ENCODE measurements at places on chromosomes 1 and 21. TPM values are rescaled to one million over a fixed set of nuclear protein-coding genes. Genes with fewer than 3 reads are reported as not detected.

PTGER3 gene
- under 0.01 TPM for total RNA-seq

DNA sequence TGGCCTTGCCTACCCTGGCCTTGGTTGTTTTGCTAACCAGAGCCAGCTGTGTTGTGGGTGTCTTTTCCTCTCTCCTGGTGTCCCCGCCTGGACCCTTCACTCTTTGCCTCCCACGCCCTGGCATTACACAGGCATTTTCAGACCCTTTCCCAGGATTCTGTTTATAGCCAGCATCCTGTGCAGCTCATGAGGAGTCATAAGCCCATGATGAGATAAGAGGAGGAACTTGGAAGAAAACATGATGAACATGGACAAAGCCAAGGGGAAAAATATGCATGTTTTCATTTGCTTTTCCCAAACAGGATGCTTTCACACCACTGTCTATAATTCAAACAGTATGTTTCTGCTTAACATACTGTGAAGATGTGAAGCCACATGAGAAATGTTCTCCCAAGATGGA lies 18.7 kb upstream of the WARS2 start:
- peak; percentile 67 for DNase-seq

CRP gene
- not detected for total RNA-seq

NR0B2 gene
- not detected for total RNA-seq

SLC2A5 gene
- under 0.01 TPM for total RNA-seq

DNA sequence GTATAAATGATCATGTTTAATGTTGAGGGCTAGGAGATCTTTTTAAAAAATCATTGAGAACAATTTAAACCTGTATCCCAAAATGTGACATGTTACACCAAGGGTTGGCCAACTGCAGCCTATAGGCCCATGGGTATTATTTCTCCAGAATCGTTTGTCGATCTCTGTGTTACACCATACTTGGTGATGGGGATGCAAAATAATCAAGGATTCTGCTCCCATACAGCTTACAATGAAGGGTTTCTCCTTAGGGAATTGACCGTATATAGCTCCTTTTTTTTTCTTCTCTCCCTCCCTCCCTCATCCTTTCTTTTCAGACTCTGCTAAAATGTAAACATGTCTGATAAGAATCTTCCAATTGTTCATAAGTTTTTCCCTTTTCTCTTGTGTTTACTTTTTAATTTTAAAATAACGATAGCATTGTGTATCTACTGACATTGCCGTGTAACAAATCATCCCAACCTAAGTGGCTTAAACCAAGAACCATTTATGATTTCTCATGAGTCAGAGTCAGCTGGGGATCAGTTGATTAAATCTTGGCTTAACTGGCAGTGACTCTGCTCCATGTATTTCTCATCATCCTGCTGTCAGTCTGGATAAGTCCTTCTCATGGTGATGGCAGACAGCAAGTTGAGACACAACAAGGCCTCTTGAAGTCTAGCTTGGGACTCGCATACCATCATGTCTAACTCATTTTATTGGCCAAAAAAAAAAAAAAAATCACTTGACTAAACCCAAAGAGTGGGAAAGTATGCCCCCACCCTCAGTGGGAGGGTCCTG lies 48.0 kb downstream of the MARK1 start:
- DNase-seq, result no peak

- DNase-seq, result no peak
Observed at GRCh38 chr1:67514786-67515185, 84.6 kb upstream of the SERBP1 start.

CELA3A gene
- not detected for total RNA-seq
